ENCODE measurements at places on chromosomes 5 and 9.

DNA sequence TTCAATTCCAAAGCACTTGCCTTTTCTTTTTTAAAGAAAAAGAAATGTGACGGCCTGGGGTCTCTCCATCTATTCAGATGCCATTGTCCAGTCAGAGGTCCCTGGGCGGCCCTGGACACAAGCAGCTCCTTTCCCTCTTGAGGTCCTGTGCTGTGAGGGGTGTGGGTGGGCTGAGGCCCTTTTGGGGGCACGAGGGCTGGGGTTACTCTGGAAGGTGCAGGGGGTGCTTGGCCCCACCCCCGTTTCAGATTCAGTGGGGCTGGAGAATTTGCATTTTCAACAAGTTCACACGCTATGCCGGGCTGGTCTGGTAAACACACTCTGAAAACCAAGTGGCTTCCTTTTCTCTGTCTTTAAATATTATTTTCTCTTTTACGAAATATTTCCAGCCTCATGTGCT, 91.4 kb upstream of the PHYKPL start:
- DNase-seq, result no peak

DNA sequence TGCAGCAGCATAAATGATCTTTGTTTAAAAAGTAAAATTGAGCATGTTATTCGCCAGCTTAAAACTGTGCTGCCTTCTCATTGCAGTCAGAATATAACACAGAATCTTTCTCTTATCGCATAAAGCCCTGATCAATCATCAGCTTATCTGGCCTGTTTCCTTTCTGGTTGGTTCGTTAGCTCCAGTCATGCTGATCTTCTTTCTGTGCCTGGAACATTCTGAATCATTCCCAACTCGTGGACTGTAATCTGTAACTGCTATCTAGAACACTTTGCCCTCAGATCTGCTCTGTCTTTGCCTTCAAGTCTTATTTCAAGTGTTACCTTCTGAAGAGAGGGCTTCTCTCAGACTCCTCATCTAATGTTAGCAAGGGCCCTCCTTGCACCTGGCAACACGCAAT, 11.9 kb upstream of the FER start:
- DNase-seq, result no peak

DNA sequence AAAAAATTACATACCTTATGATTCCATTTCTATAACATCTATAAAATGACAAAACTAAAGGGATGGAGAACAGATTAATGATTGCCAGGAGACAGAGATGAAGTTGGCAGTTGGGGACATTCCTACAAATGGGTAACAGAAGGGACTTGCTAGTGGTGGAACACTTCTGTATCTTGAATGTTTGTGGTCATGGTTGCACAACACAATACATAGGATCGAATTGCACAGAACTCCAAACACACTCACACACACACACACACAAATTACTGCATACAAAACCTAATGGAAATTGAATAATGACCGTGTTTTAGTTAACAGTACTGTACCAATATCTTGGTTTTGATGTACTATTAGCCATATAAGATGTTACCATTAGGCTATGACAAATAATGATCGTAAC, 330.7 kb upstream of the POU5F2 start:
- DNase-seq, result no peak

GRCh38 chr9:89896806-89897340, 292.1 kb downstream of the GADD45G start:
- DNase-seq, result no peak

- no peak for DNase-seq
Observed at GRCh38 chr5:102532123-102532522, 33.3 kb upstream of the SLCO6A1 start.

DNA sequence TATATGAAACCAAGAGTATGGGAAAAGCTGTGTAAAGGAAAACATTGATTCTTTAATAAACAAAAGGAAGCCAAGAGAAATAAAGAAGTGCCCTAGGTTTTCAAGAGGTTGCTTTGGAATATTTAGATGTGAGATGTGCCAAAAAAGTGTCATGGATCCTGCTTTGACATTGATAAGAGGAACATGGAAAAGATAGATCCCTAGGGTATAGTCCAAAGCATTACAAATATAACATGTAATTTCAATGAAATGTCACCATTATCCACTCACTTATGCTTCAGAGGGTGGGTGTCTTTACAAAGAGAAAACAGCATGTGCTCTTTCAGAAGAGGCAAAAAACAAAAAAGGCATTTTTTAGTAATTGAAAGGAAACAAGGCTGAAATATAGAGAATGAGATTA, 1196.7 kb downstream of the EFNA5 start:
- DNase-seq, result no peak

DNA sequence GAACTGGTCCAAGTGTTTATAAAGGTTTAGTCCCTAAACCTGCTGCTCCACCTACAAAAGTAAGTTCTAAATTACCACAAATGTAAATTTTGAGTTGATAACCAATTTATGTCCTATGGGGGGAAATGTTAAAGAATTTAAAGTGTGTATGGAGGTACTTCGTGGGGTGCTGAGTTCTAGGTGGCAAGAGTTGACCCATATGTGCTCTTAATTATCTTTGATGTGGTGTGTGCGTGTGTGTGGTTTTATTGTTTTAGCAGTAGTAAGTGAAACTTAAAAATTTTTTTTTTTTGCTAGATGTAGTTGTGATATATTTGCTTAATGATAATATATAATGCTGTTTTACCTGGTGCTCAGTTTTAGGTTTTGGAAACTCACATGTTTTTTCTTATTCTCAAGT, 72.6 kb downstream of the GPBP1 start:
- no peak for DNase-seq

Data from activated CD8-positive, alpha-beta memory T cell treated with anti-CD3 and anti-CD28 coated beads, Interleukin-2, amount 50 U/mL, for 48 hours (primary cell).